SHP77 (cell line): ENCODE measurements at places on chromosomes 2 and 18.

DNA sequence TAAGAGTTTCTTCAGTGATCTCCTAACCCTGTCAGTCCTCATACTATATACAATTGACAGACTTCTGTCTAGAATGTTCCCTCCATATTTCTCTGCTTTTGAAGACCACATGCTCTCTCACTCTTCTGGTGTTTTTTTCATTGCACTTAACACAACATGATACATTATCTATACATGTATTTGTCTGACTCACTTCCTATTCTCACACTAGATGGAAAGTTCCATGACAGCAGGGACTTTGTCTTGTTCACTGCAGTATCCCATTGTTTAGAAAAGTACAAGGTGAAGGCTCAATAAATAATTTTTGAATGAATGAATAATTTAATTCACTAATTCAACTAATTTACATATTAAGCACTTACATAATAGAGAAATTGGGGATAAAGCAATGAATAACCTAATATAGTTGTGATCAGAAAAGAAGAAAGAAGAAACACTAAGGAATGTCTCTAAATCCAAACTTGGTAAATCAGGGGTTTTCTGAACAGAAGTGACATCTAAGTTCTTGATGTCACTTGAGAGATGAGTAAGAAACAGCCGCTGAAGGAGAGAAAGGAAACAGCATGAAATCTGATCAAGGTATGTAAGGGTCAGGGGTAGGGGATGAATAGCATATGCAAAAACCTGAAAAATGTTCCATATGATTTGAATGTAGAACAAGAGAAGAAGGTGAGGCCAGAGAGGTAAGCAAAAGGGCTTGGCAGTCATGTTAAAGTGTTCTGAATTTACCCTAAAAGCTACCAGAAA lies 42.4 kb downstream of the MBD2 start:
- no peak for DNase-seq

DNA sequence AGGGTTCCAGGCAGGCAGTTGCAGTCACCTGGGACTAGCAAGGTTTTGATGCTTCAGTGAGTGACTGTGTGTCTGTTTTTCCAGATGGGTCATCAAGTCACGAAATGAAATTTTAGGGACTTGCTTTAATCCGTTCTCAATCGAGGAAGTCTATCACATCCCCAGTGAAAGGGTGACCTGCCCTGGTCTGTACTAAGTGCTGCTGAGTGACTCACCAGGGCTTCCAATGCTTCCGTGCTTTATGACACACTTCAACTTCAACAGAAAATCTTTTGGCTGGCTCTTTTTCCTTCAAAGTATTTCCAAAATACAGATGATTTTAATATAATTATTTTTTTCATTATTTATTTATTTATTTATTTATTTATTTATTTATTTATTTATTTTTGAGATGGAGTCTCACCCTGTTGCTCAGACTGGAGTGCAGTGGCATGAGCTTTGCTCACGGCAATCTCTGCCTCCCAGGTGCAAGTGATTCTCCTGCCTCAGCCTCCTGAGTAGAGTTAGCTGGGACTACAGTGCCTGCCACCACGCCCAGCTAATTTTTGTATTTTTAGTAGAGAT lies 18.4 kb downstream of the TFCP2L1 start:
- DNase-seq: no peak

GRCh38 chr2:20660506-20661420 lies 6.2 kb upstream of the GDF7 start:
- no peak for DNase-seq

GRCh38 chr2:228107846-228108245 lies 73.6 kb downstream of the SPHKAP start:
- no peak for DNase-seq
